ENCODE measurements at places on chromosomes 6 and 20.

DNA sequence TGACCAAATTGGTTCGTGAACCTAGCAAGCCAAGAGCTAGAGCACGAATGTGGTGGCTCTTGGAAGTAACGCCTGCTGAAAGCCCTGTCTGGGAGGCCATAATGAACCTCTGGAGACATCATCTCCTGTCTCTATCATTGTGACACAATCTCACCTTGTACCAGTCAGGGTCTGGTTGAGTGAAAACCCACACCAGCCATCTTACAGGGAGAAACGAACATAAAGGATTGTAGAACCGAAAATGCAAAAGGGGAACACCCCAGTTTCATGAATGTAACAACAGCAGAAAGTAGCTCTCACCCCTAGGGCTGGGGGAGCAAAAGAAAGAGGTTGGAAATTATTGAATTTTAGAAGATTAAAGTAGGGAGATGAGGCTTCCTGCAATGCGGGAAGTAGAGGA is 50.9 kb upstream of the TAB2 start:
- no peak for DNase-seq

GRCh38 chr6:70184723-70185122 is 118.2 kb downstream of the COL9A1 start:
- DNase-seq = no peak

- no peak for DNase-seq
Measured at GRCh38 chr6:156131221-156131903, 645.8 kb upstream of the ARID1B start.

GRCh38 chr6:128307671-128308070 is 212.7 kb downstream of the PTPRK start:
- DNase-seq = no peak

- DNase-seq = no peak
Measured at GRCh38 chr6:137219664-137220252, 573 bp upstream of the IFNGR1 start.

DNA sequence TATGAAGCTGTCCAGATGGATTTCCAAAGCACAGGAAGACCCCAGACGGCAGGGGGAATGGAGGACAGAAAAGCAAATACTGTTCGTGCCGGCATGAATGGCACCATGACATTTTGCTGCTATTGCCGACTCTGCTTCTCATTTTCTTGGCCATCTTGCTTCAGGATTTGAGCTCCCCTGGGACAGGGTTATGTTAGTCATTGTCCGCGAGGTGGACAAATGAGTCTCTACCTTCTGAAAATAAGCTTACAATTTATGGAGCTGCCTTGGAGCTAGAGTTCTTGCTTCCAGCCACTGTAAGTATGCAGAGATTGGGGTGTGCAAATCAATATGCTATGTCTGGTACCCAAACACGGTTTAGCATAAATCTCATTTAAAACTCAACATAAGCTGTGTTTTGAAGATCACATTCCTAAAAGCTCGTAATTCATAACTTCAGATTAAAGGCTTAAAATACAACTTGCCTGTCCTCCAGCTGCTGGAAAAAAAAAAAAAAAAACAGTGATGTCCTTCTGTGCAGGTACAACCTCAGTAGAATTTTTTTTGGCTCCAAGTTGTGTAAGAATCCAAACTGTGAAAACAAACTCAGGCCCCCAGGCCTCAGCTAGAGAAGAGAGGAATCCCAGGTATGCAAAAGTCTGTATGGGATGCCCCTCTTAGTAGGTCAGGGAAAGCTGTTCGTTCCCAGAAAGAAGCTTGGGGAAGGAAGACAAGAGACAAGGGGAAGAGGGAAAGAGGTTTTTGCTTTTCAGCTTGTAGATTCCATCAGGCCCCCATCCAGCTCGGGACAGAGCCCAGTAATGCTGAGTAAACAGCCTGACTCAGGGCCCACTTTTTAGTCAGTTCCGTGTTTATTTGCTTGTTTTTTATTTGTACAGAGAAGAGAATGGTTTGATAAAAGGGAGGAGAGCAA is 184.2 kb upstream of the FOXA2 start:
- DNase-seq = no peak

- DNase-seq = no peak
Measured at GRCh38 chr6:168333491-168333890, 13.9 kb upstream of the DACT2 start.

DNA sequence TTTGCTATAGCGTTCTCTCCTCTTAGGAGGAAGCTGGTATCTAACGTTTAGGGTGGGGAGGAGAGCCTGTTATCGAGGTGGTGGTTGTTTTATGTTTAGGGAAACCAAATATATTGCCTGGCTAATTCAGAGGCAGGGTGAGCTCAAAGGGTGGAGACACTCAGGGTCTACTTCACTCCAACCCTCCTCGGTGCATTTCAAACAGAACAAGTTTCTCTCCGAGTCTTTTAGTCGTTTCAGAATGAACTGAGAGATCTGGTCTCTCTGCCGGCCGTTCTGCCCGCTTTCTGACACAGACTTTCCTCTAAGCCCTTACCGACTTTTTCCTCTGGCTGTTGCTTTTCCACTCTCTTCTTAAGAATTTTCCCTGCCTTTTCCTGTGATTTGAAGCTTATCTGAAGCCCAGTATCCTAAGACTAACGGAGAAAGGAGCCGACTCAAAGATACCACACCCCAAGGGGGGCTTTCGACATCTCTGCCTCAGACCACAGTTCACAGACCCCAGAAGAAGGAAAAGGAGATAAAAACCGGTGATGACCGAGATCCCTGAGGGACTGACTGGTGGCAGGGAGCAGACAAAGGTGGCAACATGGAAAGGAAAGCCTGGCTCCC is 865 bp downstream of the STK38 start:
- peak; percentile 37 for DNase-seq

DNA sequence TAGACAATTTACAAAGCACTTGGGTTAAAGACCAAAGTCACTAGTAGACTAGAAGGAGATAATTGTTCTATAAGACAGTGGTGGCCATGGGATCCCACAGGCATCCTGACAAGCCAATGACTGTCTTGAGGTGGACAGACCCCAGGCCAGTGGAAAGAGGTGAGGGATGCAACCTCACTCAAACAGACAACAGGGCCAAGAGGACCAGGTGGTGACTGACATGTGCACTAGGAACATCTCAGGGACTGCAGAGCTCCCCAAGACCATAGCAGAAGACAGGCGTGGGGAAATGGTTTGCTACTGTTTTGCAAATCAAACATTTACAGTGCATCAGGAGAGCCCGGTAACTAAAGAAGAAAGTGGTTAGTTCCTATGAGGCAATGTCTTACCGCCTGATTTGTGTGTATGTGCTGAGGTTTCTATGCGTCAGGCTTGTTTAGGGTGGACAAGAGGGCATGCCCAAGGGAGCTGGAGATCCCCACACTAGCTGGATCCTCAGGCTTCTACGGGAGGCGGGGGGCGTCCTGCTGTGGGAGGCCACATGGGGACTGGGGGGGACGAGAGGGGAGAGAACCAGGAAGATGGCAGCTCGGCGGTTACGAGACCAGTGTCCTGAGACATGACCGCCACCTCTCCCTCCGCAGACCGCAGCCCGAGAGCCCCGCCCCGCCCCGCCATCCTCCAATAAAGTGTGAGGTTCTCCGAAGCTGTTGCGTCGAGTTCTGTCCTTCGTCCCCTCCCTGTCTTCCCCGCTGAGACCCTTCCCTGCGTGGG is 623 bp upstream of the MRPS26 start:
- no peak for DNase-seq

DNA sequence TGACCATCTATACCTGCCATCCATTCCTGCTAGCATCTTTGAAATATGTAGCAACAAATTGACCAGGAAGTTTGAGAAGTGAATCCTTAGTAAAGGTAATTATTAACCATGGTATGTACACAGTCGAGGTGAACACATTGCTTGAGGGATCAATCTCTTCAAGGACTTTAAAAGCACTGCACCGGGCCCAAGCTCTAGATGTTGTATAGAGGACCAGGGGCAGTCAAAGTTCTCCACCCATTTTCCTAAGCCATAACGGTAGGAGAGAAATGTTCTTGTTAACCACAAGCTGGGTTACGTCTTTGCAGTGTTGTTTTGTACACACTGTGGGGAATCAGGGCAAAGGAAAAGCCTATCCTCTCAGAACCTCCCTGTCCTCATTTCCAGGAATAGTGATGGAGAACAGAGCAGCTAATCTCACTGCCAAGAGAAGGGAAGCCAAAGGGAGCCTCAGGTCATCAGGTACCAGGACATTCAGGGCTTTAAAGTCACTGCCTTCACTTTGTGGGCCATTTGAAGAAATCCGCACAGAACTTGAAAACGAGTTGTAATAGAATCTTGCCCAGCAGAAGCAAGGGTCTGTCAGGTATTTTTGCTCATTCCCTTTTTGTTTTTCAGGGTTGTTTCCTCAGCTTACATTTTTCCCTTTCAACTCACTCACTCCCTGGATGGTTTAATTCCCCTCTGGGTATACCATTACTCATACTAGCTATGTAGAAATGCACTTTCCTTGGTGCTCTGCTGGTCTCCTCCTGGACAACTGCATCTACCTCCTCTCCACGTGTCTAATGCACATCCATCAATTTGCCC is 5.3 kb upstream of the PM20D2 start:
- peak; percentile 8 for DNase-seq

DNA sequence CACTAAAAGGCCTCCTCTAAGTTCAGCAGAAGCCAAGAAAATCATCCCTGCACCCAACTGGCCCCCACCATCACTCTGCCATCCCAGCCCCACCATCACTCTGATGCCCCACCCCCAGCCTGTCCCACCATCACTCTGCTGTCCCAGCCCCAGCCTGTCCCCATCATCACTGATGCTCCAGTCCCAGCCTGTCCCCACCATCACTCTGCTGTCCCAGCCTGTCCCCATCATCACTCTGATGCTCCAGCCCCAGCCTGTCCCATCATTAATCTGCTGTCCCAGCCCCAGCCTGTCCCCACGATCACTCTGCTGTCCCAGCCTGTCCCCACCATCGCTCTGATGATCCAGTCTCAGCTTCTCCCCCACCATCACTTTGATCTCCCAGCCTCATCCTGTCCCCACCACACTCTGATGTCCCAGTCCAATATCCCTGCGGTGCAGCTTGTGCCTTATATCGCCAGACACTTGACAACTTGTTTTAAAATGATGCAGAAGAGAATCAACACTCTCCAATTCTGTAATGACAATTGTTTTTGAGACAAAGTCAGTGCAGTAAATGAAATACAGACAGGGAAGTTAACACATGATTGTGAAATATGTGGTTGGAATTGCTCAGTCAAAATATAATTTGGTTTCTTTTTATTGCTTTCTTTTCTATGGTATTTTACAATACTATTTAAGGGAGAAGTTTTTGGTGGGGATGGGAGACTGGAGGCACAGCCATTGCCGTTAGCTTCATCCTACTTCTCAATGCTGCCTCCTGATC is 100.8 kb downstream of the TNFAIP3 start:
- DNase-seq = no peak

GRCh38 chr6:31402324-31403282 is 792 bp upstream of the MICA start:
- DNase-seq = no peak

- DNase-seq = no peak
Measured at GRCh38 chr6:41050536-41050935, 2.5 kb upstream of the APOBEC2 start.

DNA sequence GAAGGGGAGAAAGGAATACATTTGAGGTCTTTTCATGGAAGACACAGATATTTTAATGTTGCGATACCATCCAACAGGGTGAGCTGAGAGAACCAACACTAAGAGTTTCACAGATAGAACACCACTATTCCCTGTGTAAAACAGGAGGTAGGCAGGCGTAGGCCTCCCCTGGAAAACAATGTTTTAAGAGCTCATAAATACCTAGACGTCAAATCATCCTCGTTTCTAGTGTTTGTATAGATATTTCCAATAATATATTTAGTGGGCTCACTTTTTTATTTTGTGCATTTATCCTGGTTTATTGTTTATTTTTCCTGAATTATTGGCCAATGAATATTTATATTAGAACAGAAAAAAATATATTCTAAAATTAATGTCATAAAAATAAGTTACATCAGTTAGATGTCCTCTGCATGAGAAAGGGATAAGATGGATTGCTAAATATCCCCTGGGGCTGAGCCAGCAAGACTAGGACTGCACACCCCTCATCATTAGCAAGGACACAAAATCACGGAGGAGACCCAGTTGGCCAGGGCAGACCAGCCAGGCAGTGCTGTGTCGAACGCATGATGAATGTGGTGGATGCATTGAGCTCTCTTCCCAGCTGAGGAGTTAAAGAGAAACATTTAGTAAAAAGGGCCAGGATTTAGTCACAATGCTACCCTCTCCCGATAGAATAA is 380.5 kb downstream of the C6orf118 start:
- DNase-seq = no peak

- peak; percentile 22 for DNase-seq
Measured at GRCh38 chr6:12585497-12585958, 131.0 kb upstream of the PHACTR1 start.

DNA sequence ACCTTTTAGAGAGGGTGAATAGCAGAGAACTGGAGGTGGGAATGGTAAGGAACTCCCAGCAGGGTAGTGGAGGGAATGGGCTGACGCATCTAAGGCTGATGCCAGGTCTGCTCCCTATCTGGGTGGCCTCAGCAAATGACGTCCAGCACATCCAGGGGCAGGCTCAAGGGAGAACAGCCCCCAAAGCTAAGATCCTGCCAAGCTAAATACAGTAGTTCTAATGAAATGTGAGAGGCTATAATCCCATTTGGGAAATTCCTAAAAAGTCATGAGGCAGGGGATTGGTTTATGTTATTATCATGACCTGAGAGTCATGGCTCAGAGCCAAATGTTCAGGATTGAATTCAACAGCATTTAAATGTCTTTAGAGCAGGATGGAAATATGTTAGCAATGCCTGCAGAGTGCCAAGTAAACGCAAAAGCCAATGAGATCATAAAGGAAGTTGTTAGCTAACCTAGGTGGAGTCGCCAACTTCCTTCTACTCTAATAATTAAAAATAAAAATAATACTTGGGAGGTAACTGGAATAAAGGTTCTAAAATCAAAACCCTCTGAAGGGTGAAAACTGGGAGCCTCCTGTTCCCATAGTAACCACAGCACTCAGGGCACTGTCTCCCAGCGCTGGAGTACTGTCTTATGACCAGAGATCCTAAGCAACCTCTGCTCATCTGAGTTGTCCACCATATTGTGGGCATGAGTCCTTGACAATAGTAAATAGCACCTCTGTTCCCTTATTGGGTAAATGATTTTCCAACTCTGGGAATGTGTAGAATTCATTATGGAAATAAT is 34.8 kb downstream of the IYD start:
- peak; percentile 95 for DNase-seq

- no peak for DNase-seq
Measured at GRCh38 chr20:37728635-37728983, 34.8 kb downstream of the CTNNBL1 start.

DNA sequence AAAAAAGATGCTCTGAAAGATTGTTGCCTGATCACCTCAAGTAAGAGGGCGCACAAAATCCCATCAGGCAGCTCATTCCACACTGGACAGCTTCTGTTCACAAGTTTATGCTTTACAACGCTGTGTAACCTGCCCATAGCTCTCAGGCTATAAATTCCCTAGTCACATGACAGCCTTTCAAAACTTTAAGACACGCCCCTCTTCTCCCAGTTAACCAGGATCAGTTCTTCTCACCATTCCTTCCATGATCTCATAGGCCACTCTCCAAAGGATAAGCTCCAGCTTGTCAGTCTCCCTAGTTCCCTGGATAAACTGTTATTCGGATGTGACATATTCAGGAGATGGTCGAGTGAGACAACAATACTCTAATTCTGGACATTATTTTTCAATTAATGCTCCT is 15.0 kb downstream of the ADNP start:
- DNase-seq = no peak

GRCh38 chr20:20690676-20691476 is 21.6 kb downstream of the RALGAPA2 start:
- no peak for DNase-seq

- no peak for DNase-seq
Measured at GRCh38 chr6:22657352-22657980, 88.1 kb downstream of the HDGFL1 start.
